Activated T-cell treated with anti-CD3 and anti-CD28 coated beads, Interleukin-2, amount 50 U/mL, for 72 hours (primary cell): ENCODE measurements at places on chromosomes 2 and 18. TPM values are rescaled to one million over a fixed set of nuclear protein-coding genes. Genes with fewer than 3 reads are reported as not detected.

DNA sequence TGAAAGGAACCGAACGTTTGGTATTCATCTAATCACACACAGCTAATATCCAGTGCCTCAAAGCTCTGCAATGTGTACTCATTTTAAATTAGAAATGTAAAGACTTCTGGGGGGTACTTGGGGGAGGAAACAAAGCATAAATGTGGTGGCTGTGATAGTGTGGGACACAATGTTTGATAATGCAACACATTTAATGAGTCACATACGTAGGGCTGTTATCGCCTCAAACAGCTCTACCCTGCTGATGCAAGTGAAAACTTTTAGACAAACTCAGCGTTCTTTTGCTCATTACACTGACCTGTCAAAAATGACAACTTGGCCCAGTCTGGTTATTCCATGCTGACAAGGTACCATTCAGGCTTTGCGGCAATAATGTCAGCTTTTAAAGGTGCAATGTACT is 1227.1 kb upstream of the CELF4 start:
- no peak for DNase-seq

Gene CBLN2
- not detected for total RNA-seq

GRCh38 chr18:62327977-62328376 is 2.9 kb downstream of the TNFRSF11A start:
- DNase-seq: no peak

DNA sequence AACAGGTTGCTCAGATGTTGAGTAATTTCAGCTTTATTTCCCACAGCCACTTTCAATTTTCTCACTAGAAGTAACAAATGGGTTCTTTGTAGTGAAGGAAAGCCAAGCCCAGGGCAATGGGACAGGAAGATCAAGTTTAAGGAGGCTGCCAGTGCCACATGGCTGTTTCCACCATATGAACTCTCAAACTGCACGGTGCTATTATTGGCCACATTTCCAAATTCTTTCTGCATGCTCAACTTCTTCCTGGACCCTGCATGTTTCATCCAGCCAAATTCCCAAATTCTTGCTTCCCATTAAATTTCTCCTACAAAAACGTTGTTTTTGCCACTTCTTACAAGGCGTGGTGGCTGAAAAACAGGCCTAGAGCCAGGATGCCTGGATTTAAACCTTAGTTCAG is 193.3 kb upstream of the SPHKAP start:
- DNase-seq: no peak
